Activated T-helper 1 cell treated with anti-CD3 and anti-CD28 coated beads, Interleukin-12 subunit alpha, Interleukin-12 subunit beta, Interleukin-2, Interleukin-4 antibody, amounts not matched to agents 30 ng/mL and 10 ng/mL and 1 ng/mL, durations not matched to agents 14 hours and 24 hours and 36 hours (primary cell): ENCODE measurements at places on chromosomes 3 and 15. TPM values are rescaled to one million over a fixed set of nuclear protein-coding genes. Genes with fewer than 3 reads are reported as not detected.

Gene P2RY14
- 7.7 and 9.4 TPM in 2 replicates for total RNA-seq

Gene CASR
- not detected in 2 replicates for total RNA-seq

Gene ZNF619
- total RNA-seq: 7.1 and 8.2 TPM in 2 replicates

DNA sequence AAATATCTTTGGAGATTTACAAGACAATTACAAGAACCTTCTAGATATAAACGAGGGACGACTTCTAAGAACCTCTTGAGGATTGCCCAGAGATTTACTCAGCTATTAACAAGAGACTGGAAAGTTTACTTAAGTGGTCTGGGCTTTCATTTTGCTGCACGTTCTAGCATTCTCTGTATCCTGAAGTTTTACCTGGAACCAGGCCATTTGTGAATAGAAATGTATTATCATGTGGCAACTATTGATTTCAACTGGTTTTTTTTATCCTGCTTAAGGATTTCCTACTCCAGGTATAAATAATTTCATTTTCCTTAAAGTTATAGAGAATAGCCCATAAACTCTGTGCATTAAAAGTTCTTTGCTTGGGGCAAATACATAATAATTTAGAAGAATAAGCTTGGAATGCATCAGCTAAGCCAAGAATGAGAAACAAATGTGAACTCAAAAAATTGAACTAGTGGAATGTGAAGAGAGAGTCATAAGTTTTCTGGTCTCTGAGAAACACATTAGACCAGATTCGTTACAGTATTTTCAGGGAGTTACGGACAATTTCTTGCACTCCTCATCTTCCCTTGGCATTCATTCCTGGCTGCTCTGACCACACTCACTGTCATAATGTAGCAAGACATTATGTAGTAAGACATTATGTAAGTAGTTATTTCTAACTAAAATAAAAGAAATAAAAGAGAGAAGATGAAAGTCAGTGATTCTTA lies 1.3 kb downstream of the AQP9 start:
- DNase-seq: no peak

GRCh38 chr3:107718547-107718946 lies 195.8 kb downstream of the BBX start:
- DNase-seq: no peak

- no peak for DNase-seq
Measured at GRCh38 chr3:12265508-12265907, 23.4 kb upstream of the PPARG start.

- no peak for DNase-seq
Measured at GRCh38 chr3:58573640-58574039, 3.6 kb downstream of the FAM107A start.

DNA sequence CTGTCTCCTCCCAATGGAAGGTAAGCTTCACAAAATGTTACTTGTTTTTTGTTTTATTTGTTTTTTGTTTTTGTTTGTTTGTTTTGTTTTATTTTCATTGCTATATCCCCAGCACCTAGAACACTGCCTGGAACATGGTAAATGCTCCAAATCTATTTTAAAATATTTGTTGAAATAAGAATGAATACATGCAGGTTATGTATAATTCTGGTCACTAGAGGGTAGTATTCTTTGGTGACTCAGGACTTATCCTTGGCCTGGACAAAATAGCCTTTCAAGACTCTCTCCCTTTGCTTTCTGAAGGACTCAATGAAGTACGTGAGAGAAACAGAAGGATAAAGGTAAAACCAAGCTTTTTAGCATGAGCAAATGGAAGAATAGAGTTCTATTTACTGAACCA lies 46.9 kb upstream of the PPP2R3A start:
- DNase-seq: no peak

Gene MTFMT
- total RNA-seq: 18.8 and 21.1 TPM in 2 replicates

DNA sequence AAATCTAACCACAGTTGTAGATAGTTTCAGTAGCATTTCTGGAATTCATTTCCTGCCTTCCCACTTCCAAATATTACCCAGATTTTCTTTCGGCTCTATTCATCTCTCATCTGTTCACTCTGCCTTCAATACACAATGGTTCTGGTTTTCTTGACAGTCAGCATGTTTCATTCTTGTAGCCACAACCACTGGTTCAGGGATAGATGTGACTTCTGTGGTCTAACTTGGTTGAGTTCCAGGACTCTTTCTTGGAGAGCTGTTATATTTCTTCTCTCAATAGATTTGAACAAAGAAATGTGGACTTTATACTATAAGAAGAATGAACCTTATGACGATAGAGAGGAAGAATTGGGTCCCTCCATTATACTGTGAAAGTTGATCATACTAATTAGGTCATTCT lies 228.8 kb downstream of the NSUN3 start:
- no peak for DNase-seq

GRCh38 chr15:99385865-99386264 lies 134.6 kb downstream of the LRRC28 start:
- DNase-seq: peak; percentile 8

- no peak for DNase-seq
Measured at GRCh38 chr3:136772709-136773108, 20.5 kb upstream of the STAG1 start.

DNA sequence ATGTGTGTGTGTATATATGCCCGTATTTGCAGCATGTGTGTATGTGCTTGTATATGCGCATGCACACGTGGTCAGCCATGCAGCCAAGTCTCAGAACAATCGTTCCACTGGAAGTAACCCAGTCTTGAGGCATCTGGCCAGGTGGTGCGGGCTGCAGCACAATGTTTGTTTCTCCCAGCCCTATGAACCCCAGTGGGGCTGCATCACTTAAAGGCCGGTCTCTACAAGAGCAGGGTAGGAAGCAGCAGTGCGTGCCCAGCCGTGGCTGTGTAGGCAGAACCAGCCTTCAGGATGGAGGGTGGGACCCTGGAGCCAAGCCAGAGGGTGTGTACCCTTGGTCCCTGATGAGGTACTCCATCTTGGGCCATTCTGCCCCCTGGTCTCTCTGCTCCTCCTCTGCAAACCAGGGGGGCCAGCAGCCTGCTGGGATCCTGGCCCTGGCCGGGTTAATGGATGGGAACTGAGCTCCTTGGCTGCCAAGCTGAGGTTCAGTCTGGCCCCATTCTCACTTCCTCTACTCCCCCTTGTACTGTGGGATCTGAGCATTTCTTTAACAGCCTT lies 11.8 kb downstream of the KLF13 start:
- DNase-seq: no peak

Gene ZIC1
- not detected in 2 replicates for total RNA-seq

GRCh38 chr15:92521624-92522008 lies 127.9 kb downstream of the ST8SIA2 start:
- peak; percentile 4 for DNase-seq

- no peak for DNase-seq
Measured at GRCh38 chr3:54830658-54831057, 97.2 kb downstream of the LRTM1 start.

DNA sequence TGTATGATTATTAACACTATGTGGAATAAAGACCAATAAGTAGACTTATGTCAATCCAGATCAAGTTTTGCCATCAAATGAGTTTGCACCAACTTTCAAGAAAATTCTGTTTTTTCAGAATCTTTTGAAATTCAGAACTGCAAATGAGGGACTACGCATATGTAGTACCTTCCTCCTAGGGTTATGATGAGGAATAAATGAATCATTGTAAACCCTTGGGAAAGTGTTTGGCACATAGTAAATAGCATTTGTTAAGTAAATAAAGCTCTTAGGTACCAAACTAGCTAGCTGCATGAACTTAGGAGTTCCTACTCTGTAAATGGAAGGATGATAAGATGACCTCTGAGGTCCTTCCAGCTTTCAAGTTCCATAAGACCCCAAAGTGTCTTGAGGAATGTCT lies 242.6 kb upstream of the SETMAR start:
- no peak for DNase-seq

DNA sequence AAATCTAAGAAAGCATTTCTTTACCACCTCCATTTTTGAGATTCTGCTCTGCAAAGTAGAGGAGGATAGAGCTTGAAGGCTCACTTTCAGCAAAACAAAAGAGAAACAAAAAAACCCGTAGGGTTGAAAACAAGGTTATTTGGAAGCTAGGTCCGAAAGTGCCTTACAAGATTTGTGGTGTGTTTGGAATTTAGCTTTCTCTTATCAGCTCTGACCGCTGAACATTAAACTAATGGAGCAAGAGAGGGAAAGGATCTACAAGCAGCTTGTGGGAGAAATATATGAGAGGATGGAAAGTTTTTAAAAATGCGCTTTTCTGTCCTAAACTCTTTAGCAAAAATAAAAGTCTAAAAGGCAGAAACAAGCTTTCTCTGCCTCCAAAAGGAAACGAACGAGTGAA lies 545.5 kb downstream of the NTRK3 start:
- DNase-seq: no peak

DNA sequence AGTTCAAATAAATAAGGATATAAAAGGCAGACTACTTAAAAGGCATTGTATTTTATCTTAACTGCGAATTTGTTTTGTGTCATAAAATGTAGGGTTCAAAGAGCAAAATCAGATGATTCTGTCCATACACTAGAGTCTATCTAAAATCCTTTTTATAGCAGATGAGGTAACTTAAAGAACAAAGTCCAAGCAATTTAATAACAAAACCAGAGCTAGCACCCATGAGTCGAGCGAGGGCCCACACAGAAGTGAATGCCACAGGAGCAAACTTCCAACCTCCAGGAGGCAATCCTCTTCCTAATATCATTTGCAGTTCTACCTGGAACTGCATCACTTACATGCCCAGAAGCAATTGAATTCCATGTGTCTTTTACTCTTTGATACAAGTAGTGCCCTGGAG lies 35.4 kb upstream of the KBTBD8 start:
- DNase-seq: no peak
